GM04504 (cell line): ENCODE measurements at places on chromosomes 5 and 9.

- no peak for DNase-seq
Measured at GRCh38 chr5:89421035-89421434, 538.1 kb upstream of the MEF2C start.

DNA sequence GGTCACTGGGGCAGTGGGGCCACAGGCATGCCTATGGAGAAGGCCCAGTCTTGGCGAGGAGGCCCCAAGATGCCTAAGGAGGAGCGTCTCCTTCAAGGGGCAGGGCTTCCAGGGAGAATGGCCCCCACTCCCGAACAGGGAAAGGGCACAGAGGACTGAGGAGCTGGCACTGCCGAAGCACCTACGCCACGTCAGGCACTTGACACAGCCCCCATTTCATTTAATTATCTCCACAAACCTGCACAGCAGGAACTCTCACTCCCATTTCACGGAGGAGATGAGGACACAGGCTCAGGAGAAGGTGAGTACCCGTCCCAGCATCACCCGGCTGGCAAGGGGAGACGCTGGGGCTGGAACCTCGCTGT lies 26.0 kb downstream of the EGR1 start:
- DNase-seq = no peak

DNA sequence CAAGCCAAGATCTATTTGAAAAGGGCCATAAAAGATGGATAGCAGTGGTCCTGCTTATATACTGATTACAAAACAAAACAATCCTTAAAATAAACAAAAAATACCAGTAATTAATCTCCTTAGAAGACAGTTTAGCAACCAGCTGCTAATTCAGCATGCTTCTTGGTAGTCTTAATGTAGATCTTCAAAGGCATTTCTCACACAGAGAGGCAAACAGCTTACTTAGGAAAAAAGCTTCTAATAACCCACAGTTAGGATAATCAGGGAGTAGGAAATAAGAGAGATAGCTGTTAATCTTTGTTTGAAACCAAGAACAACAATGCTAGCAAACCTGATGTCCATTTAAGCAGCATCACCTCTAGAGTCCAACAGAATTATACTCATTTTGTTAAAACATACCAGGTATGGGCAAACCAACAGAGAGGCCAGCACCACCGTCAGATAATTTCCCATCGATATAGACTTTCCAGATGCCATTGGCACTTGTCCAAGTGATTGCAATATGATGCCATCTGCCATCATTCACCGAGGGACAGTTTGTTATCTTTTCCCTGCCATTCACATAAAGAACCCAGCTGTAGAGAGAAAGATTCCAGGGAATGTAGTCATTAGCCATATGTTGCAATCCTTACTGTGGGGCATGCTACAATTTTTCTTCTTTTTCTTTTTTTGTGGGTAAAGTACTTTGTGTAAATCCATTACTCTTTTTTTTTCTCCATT lies 105.6 kb upstream of the TXNDC8 start:
- no peak for DNase-seq

- no peak for DNase-seq
Measured at GRCh38 chr5:154573011-154573410, 95.0 kb upstream of the HAND1 start.

- DNase-seq = peak; percentile 97
Measured at GRCh38 chr5:53362521-53362941, 117.9 kb upstream of the FST start.

DNA sequence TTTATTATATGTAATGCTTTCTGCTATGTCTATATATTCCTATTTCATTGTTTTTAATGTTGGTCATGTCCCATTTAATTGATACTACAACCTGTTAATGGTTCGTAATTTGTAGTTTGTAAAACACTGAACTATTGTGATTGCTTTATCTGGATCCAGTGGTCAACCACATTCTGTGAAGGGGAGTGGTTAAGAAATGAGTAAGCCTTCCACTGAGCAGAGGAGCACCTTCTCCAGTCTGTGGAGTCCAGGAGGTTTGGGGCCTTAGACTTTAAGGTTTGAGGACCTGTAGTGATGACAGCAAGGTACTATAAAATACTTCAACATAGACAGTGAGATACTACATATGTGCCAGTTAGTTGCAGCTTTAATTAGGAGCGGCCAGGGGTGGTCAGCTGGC lies 67.7 kb upstream of the RAD23B start:
- no peak for DNase-seq

GRCh38 chr9:21096901-21097255 lies 19.1 kb upstream of the IFNB1 start:
- no peak for DNase-seq

DNA sequence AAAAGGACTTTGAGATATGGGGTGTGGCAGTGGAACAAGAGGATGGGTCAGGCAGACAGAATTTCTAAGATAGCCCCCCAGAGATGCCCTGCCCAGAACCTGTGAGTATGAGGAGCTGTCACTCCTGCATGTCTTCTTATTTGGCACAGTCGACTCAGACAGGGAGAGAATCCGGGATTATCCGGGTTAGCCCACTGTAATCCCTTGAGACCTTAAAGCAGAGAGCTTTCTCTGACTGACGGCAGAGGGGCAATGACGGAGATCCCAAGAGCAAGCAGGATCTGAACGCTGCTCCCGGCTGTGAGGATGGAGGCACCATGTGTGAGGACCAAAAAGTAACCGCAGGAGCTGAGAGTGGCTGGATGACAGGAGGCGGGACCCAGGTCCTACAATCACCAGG lies 8.8 kb upstream of the NHP2 start:
- DNase-seq = no peak

GRCh38 chr5:51381761-51382474 lies 1.3 kb upstream of the ISL1 start:
- DNase-seq = no peak
